Activated CD4-positive, CD25-positive, alpha-beta regulatory T cell treated with anti-CD3 and anti-CD28 coated beads, Interleukin-2, amount 50 U/mL, for 72 hours (primary cell): ENCODE measurements at places on chromosomes 7 and 10.

DNA sequence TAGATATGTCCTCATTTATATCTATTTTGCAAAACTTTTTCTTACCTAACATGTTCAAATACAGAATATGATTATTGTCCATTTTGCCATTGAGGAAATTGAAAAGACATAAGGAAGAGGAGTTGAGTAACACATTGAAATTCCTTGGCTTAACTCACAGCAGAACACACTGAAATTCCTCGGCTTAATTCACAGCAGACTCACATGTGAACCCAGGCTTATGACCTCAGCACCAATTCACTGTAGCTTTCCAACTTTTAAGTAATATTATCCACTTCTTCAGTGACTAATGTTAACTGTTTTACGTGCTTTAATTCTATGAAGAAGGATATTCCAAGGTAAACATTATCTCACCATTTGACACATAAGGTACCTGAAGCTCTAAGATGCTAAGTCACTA, 597.5 kb upstream of the PFKP start:
- DNase-seq, result no peak

GRCh38 chr7:23067271-23067670, 38.3 kb upstream of the KLHL7 start:
- DNase-seq, result no peak

- DNase-seq, result no peak
These were observed 78.4 kb downstream of the IPMK start for GRCh38 chr10:58189269-58189668.

GRCh38 chr7:131370523-131370968, 42.9 kb downstream of the MKLN1 start:
- no peak for DNase-seq

GRCh38 chr7:70591643-70592042, 540.3 kb upstream of the GALNT17 start:
- no peak for DNase-seq

DNA sequence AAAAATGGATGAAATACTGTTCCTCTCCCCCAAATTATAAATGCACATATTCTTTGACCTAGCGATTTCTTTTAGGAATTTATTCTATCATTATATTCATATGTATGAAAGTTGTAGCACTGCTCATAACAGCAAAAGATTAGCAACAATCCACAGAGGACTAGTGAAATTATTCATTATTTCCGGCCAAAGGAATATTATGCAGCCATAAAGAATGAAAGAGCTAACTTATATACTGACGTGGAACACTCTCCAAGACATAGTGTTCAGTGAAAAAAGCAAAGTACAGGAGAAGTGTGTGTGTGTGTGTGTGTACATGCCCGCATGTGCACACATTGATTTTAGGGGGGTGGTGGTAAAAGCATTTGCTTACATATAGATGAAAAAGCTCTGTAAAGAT, 23.3 kb downstream of the MMS19 start:
- DNase-seq, result no peak

GRCh38 chr10:34936061-34936460, 121.0 kb upstream of the PARD3 start:
- DNase-seq, result no peak

- DNase-seq, result peak; percentile 71
These were observed 1.1 kb downstream of the HNRNPA2B1 start for GRCh38 chr7:26199301-26200037.

GRCh38 chr10:117409549-117410305, 34.5 kb upstream of the PDZD8 start:
- no peak for DNase-seq

DNA sequence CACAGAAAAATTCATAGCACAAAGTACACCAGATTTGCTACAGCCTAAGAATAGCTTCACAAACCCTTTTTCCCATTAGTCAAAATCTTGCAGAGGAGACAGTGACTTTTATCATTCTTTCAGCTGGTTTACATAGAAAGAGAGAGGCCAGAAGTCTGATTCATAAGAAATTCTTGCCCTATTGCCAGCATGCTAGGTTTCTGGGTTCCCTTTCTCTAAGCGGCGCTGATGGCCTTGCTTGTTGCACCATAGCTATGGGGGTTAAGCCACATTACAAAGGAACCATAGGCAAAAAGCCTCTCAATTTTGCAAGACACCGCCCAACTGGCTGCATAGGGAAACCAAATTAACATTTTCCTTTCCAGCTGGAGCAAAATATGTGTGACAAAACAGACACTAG, 87.4 kb downstream of the ZNF467 start:
- no peak for DNase-seq

DNA sequence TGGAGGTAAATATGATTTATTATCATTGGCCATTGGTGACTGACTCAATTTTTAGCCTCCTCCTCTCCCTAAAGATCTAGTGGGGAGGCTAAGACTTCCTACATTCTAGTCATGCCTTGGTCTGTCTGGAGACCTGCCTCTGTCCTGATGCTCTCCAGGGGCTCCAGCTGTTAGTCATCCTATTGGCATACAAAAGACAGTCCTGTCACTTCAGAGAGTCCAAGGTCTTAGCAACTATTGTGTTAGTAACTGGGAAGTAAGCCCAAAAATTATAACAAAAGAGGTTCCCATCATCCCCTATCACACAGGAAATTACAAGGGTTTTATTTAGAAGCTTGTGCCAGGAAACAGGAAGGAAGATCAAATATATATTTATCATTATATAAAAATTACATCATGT, 400.6 kb upstream of the VSTM2A start:
- no peak for DNase-seq

- DNase-seq, result no peak
These were observed 37.2 kb upstream of the PDLIM1 start for GRCh38 chr10:95328013-95328412.

DNA sequence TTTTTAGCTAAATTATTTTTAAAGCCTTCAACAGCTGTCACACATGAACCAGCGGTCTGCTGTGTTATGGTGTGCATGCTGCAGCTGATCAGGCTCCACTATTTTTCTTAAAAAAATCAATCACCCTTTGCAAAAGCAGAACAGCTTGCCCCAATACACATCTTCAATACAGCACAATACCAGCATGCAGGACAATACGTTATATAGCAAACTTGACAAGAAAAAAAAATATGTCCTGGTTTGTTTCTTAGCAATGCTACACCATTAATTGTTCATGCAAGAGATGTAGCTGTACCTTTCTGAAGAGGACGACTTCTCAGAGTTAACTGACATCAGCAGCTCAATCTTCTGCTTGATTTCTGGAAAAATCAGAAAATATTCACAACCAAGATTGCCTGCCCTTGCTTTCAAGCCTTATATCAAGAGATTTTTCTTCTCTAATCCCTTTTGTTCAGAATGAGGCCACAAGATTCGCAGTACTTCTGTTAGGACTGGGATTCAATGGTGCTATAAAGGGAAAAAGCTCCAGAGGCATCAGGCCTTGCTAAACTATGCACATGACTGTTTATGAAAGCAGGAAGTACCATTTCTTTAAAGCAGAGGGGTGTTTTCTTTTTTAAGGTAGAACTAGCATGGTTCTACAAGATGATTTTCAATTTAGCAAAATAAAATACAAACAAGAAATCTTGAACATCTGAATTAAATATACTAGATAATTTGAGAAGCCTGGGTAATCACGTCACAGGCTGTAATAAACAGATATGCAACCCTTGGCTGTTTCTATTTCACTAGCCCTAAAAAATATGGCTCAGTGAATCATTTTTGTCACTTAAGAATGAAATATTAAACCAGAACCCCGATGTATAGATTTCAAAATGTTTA, 120.0 kb downstream of the SRPK2 start:
- DNase-seq, result no peak

DNA sequence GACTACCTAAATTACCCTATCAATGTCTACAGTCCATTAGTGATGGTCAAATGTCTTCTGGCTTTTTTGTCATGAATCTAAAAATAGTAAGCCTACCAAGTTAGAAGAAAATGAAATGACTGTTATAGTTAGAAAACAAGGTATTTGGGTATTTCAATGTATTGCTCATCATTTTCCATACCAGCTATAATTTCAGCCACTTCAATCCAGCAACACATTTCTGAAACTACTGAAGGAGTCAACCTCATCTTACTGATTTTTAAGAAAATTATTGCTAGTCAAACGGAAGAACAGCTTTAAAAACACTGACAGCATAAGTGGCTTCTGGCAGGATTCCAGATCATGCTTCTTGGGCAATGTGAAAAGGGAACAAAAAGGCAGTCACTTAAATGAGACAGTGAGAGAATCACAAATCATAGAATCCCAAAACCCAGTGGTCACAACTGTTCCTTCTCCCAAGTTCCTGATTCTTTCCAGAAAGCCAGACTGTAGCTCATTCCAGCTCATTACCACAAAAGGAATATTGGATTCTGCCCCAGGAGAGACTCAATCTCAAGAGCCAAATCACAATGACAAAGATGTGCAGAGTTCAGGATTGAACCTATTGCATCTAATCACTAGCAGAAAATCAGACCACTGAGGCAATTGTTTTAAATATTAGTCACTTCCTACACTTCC, 61.2 kb upstream of the LRRN3 start:
- DNase-seq, result no peak
